ENCODE measurements at places on chromosomes 13 and 19.

DNA sequence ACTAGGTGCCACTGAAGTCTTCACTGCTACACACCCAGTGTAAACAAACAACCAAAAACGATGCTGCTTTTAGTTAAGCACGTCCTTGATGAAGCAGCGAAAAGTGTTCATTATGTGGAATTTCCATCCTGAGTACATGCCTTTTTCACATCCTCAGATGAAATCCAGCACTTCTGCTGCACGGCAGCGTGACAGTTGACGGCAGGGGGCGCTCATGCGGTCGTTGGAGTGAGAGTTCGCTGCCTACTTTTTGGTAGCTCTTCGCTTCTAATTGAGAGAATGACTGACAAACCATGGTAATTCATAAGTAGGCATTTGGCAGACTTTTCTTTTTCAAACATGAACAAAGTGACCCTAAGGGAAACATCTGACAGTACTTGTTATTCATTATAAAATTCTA lies 1124.9 kb downstream of the EFNB2 start:
- DNase-seq: peak; percentile 78

- no peak for DNase-seq
Observed at GRCh38 chr19:28519218-28519779, 693.7 kb downstream of the UQCRFS1 start.

DNA sequence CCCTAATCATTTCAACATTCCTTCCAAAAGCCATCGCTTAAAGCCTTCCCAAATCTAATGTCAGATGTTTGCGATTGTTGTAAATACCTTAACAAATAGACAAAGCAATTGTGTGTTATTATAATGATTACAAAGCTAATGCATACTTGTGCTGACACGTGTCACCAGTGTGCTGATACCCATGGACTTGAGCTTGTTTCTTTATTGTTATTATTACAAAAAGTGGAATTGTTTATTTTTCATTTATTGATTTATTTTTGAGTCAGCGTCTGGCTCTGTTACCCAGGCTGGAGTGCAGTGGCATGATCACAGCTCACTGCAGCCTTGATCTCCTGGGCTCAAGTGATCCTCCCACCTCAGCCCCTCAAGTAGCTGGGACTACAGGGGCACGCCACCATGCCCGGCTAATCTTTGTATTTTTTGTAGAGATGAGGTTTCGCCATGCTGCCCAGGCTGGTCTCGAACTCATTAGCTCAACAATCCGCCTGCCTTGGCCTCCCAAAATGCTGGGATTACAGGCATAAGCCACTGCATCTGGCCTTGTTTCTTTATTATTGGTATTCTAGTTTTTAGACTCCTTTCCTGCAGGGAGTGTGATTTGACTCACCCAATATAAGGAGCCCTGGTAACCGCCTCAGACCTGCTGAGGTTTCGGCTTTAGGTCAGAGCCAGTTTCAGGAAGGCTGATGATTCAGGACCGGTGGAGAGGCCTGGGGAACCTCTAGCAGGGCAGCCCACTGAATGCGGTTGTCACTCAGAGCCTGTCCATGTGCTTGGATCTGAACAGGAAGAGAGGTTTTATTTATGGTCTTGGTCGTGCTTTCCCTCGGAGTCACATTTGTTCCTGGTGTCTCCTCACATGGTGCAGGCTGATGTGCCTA lies 2.1 kb upstream of the FBXO17 start:
- DNase-seq: no peak

- no peak for DNase-seq
Observed at GRCh38 chr13:97248243-97248642, 26.1 kb downstream of the MBNL2 start.

GRCh38 chr19:280541-281009 lies 10.6 kb downstream of the PLPP2 start:
- DNase-seq: no peak

- DNase-seq: no peak
Observed at GRCh38 chr19:5166262-5166661, 174.3 kb downstream of the PTPRS start.

DNA sequence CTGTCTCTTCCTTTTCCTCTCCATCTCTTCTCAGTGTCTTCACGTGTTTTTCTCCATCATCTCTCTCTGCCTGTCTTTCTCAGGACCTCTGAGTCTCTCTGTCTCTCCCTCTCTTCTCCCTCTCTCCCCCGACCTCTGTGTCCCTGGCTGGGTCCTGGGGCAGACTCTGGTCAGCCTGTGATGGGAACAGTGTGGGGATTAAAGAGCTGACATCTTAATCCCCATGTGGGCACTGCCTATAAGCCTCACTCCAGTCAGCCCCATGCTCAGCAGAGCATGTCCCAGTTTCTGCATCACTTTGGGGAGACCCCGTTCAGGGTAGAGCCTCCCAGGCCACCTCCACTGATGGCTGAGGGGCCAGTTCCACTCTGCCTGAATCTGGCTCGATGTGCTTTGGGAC lies 16.2 kb downstream of the EGLN2 start:
- DNase-seq: no peak

GRCh38 chr19:42093926-42094325 lies 18.0 kb downstream of the ZNF574 start:
- DNase-seq: no peak

DNA sequence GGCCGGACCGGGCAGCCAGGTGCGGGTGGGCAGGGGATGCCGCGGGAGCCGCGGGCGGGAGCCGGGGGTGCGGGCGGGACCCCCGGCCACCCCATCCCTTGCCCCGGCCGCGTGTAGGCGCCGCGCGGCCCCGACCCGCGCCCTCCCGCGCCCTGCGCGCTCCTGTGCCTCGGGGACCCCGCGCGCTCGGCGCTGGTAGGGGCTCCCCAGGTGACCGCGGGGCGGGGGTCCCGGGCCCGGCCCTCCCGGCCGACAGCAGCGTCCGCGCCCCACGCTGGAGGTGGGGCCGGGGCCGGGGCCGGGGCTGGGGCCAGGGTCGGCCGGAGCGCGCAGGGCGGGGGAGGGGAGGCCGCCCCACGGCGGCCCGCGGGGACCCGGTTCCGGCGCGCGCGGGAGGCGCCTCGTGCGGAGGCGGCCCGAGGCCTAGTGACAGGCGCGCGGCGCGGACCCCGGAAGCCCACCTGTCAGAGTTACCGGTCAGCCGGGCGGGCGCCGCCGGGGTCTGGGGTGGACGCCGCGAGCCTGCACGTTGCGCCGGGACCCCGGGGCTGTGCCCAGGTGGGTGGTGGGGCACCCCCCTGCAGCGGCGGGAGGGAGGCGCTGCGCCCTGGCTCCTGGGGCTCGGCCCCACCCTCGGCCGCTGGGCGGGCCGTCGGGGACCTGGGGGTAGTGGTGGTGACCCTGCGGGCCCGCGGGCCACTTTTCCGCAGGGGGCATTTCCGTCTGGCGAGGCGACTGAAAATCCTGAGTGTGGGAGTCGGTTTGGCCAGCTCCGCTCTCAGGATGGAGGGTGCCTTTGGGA lies 518 bp downstream of the TFDP1 start:
- no peak for DNase-seq

GRCh38 chr13:106344342-106344741 lies 191.1 kb downstream of the EFNB2 start:
- no peak for DNase-seq

DNA sequence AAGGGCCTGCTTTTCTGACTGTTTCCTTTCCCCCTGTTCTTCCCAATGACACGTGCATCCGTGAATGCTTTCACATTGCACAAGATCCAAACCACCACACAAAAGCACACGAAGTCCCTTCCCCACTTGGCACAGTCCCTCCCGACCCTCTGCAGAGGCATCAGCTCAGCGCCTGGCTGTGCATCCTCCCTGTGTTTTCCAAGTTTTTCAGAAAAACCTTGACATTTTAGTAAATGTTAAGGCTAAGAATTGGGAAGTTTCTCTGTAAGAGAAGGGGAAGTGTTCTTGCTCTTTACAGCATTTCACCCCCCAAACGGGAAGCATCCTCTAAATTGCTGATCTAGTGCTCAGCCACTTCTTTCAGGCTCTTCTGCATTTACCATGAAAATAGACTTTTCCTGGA lies 94.5 kb upstream of the TM9SF2 start:
- no peak for DNase-seq

DNA sequence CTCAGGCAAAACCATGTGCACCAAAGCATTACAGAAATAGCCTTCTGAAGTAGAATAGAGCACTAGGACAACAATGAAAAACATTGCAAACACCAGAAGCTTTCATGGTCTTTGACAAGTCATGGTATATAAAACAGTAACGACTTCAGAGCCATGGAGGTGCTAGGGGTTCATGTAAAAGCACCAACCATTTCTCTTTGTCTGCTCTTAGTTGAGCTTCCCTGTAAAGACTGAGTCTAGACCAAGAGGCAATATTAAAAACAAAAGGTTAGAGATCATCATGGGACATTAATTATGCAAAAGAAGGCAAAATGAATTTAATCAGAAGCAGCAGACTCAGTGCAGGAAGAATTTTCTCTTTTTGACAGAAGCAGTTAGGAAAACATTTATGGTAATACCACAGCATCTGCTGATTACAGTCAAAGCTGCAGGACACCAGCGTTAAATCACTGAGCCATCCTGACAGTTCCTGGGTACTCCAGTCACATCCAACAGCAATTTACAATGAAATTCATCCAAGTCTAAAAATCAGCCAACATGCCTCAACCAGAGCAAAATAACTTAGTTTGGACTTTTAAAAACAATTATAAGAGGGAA lies 476.8 kb downstream of the DIAPH3 start:
- DNase-seq: no peak

DNA sequence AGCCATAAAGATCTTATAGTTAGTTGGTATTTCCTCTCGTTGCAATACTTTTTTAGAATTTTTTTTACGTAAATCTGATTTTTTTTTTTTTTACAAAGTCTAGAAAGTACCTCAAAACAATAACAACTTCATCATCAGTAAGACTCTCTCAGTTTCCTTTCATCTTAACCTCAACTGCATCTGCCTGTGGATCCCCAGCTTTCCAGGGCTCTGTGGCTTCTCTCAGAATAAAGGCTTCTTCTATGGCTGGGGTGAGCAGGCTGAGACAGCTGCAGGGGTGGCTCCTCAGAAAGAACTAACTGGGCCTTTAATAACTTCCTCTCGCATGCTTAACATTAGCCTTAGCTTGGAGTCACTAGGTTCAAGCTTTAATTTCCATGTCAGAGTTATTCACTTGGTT lies 4.2 kb downstream of the ZNF506 start:
- DNase-seq: no peak

DNA sequence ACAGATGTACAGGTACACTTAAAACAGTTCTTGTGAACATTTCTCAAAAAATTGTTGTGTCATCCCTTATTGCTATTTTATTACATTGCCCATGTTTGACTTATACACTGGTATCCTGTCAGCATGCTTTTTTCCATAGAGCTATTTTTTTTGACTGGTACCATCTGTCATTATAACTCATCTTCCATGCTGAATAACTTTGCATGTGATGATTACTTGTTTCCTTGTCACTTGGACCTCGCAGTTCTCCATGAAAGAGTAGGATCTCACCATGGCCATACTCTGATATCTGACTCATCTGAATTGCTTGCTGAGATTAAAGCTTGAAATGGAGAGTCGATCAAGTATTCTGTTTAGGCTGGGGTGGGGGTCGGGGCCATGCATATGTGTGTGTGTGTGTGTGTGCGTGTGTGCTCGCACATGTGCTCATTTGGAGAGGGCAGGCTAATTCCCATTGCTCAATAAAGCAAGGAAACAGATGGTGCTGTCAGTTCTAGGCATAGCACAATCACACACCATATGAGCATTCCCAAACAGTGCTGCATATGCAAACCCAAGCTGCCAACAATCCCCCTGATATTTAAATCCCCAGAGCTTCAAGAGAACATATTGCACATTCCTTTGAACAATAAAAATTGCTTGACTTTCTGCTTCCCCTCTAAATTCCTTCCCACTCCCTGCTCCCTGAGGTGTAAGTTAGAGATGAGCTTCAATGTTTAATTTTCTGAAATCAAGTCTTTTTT lies 62.9 kb downstream of the NHLRC3 start:
- DNase-seq: no peak

- no peak for DNase-seq
Observed at GRCh38 chr19:3778899-3779723, 7.1 kb downstream of the MATK start.

GRCh38 chr13:28283600-28283999 lies 145.3 kb downstream of the PAN3 start:
- no peak for DNase-seq

DNA sequence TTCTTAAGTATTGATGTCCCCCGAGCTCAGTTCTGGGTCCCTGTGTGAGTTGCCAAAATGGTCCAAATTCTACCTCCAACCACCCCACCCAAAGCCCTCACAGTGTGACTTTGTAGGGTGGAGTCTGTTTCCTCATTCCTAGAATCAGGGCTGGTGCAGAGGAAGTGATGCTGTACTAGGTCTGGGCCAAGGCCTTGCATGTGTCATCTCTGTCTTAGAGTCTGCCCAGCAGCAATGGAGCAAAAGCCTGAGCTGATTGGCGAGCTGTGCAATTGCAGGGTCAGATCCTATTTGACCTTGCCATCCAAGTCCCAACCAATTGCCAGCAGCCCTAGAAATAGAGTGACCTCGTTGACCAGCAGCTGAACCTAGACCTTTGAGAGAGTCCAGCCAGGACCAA lies 97.0 kb upstream of the ANKRD10 start:
- no peak for DNase-seq

GRCh38 chr19:39297931-39298634 lies 1.9 kb downstream of the IFNL1 start:
- DNase-seq: no peak

- no peak for DNase-seq
Observed at GRCh38 chr19:39111593-39112199, 13.9 kb upstream of the PAK4 start.

DNA sequence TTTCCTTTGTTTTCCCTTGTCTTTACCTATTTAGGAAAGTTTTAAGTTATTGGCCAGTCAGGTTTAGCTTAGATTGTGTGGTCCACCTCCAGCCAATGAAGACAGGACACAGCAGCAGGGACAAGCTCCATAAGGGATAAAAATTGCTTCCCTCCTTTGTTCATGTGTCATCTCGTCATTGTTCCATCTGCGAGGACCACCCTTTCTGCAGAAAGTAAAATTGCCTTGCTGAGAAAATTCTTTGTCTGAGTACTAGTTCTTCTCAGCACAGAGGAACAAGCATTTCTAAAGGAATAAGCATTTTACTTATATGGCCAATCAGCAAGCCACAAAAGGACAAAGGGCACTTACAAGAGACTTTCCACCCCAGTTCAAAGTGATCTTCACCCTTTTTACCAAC lies 11.4 kb downstream of the ZNF560 start:
- DNase-seq: no peak

- DNase-seq: no peak
Observed at GRCh38 chr19:46515879-46516350, 20.2 kb upstream of the PNMA8B start.

DNA sequence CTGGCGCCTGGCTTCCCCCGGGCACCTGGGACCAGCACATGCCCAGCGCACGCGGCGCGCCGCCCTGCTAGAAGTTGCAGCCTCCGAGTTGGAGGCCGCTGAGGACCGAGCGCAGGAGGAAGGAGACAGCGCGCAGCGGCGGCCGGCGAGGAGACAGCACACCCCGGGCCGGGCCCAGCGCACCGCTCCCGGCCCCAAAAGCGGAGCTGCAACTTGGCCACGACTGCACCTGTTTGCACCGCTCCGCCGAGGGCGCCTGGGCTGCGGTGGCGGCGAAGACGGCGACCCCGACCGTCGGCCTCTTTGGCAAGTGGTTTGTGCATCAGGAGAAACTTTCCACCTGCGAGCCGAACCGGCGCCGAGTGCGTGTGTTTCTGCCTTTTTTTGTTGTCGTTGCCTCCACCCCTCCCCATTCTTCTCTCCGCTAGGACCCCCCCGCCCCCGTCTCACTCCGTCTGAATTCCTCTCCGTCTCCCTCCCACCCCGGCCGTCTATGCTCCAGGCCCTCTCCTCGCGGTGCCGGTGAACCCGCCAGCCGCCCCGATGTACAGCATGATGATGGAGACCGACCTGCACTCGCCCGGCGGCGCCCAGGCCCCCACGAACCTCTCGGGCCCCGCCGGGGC lies at the start of gene SOX1:
Gene SOX1, plus strand, starts transcription at position 34 of the 626 bp plus-strand sequence. Its CDS starts 510 bp downstream, at position 544.
- DNase-seq: no peak

GRCh38 chr13:51360489-51360888 lies 21.0 kb downstream of the SERPINE3 start:
- no peak for DNase-seq

Measured in endothelial cell (in vitro differentiated cells).